Neural crest cell (in vitro differentiated cells): ENCODE measurements at places on chromosomes 13 and 19. TPM values are rescaled to one million over a fixed set of nuclear protein-coding genes. Genes with fewer than 3 reads are reported as not detected.

- no peak for DNase-seq
Observed at GRCh38 chr19:10915130-10916091, 13.0 kb downstream of the YIPF2 start.

The PRR12 gene
- total RNA-seq, result 51.7 and 53.7 TPM in 2 replicates

The MKNK2 gene
- total RNA-seq, result 115 and 123 TPM in 2 replicates

- no peak for DNase-seq
Observed at GRCh38 chr19:46402725-46403124, 10.6 kb downstream of the CCDC8 start.

GRCh38 chr13:32707471-32707870, 121.2 kb downstream of the PDS5B start:
- DNase-seq, result no peak

DNA sequence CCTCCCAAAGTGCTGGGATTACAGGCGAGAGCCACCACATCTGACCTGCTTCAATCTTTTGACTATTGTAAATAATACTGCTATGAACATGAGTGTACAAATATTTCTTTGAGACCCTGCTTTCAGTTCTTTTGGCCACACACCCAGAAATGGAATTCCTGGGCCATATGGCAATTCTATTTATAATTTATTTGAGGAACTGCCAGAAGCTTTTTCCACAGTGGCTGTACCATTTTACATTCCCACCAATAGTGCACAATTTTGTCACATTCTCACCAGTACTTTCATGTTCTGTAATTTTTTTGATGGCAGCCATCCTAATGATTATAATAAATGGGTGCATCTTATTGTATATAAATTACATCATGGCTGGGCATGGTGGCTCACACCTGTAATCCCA, 13.7 kb upstream of the FCER2 start:
- no peak for DNase-seq

DNA sequence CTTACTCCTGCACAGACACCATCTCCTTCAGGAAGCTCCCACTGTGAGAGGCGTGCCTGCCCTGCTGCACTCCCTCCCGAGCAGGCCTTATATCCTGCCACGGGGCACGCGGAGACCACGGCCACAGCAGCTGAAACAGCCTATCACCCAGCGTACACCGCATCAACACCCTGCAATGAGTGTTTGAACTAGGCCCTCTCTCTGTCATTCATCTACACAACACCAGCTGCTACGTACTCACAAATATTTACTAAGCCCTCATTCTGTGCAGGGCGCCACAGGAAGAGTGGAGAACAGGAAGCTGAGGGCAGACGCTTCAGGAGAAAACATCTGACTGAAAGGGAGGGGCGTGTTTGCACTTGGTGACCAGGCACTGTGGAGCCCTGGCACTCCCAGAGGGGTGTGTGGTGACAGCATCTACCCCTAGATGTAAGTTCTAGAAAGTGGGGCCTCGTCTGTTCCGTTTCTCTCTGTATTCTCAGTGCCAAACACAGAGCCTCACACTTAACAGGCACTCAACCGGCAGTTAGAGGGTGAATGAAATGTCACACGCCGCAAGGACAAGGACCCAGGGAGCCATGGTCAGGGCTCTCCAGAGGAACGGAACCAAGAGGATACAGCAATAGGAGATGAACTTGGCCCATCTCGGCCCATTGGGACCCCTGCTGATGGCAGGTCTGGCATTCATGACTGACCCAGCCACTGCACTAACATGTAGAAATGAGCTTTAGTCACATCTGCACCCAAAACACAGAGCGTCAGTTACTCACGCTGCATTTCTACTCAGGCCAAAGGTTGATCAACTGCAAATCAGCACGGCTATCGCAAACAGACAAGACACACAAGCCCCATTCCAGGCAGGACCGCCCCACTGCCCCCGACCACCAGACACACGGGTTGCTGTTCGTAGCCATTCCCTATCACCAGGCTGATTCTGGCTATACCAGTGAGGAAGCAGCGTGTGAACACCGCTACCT, 15.7 kb downstream of the RANBP3 start:
- DNase-seq, result no peak

GRCh38 chr19:46460981-46461380, 10.4 kb downstream of the PNMA8A start:
- DNase-seq, result no peak

The SRRM5 gene
- 0.41 and 0.51 TPM in 2 replicates for total RNA-seq

DNA sequence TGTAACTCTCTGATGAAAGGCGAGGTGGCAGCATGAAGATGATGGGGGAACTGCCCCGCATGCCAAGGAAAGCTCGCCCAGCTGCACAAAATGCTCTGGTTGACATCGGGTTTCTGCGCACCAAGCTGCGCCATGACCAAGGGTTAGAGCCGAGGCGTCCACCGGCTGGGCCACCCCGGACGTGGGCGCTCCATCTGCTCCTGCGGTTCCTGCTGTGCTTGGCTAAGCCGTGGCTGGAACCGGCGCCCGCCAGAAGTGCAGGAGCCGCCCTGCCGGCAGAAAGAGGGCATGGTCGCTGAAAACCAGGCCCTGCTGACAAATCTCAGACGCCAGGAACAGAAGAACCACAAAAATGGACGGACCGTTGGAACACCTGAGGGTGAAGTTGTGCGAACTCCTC, 57.9 kb downstream of the ZNF100 start:
- no peak for DNase-seq

DNA sequence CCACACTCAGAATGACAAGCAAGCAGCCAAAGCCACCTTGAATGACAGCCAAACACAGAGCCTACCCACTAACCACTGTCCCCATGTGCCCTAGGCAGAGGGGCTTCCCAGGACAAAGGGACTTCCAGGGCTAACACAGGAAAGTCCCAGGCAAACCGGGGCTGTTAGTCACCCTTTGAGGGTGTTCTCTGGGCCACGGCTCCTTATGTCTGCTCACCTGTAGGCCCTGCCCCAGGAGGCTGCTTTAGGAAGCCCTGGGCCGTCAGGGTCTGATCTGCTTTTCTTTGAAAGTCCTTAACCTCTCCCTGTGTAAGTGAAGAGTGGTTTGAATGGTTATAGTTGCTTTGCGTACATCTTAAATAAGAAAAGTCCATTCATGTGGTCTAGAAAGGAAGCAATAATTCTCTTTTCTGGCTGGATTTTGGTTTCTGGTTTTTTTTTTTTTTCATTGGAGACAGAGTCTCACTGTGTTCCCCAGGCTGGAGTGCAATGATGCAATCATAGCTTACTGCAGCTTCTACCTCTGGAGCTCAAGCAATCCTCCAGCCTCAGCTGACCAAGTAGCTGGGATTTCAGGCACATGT, 161.4 kb downstream of the EFNB2 start:
- no peak for DNase-seq

DNA sequence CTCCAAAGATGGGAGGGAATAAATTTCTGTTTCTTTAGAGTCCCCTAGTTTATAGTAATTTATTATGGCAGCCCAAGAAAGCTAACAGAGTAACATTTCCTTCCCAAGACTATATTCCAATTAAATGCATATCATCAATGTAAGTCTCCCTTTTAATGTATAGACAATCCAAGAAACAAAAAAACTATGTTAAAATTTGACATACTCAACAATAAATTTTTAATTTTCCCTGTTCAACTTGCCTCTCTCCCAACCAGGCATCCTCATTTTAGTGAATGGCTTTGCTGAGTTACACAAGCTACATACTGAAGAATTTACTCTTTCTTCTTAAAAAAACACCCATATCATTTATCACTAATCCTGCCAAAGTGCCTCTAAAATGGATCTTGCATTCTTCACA, 1357.7 kb downstream of the PCDH9 start:
- DNase-seq, result no peak

DNA sequence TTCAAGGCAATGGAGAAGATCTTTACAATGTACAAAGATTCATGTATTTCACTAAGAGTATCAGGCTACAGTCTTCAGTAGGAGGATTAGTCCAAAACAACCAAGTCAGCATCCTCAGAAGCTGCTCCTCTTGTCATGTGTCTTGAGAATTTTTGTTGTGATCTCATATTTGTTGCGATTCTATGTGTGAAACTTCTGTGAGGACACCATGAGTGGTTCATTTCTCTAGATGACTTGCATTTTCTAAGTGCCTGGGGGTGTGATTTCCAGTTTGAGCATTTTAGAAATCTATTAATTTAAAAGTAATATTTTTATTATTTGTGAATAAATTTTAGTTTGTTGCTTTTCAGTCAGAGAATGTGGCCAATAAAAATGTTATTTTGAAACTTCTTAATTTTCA, 94.5 kb downstream of the RAP2A start:
- DNase-seq, result no peak

The CDX2 gene
- total RNA-seq, result 1.3 and 2.4 TPM in 2 replicates

The DENND1C gene
- total RNA-seq, result not detected in 2 replicates

The ASPDH gene
- 1.2 TPM in 1 of 2 replicates, not detected in the other for total RNA-seq

The LRRC63 gene
- total RNA-seq, result 0.37 and 0.52 TPM in 2 replicates

DNA sequence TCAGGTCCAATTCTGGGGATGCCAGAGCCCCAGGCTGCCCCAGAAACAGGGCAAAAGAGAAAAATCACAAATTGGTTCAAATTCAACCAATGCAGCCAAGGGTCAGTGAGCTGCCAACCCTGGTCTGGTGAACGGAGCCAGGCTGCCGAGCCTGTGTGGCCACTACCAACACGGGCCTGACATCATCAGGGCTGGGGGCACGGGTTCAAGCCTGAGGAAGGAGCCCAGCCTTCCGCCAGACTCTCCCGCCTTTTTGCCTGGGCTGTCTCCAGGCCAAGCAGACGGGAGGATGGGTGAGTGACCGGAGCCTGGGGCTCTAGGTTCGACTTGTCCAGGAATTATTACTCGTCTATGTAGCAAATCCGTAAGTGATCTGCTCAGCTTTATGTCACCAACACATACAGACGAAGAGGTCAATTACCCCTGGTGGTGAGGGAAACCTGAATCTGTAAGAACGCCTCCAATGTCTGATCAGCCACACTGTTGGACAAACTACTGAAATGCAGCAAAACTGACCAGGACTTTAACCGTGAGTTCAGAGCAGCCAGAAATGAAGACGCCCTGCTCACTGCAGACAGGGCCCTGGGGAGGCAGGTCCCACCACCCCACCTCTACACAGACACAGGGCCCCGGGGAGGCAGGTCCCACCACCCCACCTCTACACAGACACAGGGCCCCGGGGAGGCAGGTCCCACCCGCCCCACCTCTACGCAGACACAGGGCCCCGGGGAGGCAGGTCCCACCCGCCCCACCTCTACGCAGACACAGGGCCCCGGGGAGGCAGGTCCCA, 31.8 kb downstream of the RAB20 start:
- no peak for DNase-seq

- no peak for DNase-seq
Observed at GRCh38 chr19:5680084-5680436, 256 bp downstream of the MICOS13 start.

GRCh38 chr13:89856512-89856911, 1491.0 kb upstream of the MIR17HG start:
- no peak for DNase-seq

GRCh38 chr13:110509478-110509926, 52.0 kb downstream of the RAB20 start:
- no peak for DNase-seq

The KLC3 gene
- total RNA-seq, result not detected in 2 replicates

The TSHZ3 gene
- total RNA-seq, result 2.4 and 3.0 TPM in 2 replicates

GRCh38 chr19:11338569-11339253, 746 bp downstream of the RAB3D start:
- no peak for DNase-seq

GRCh38 chr13:26015271-26016125, 36.3 kb downstream of the SHISA2 start:
- no peak for DNase-seq

The ZNF543 gene
- 9.1 and 10.1 TPM in 2 replicates for total RNA-seq

DNA sequence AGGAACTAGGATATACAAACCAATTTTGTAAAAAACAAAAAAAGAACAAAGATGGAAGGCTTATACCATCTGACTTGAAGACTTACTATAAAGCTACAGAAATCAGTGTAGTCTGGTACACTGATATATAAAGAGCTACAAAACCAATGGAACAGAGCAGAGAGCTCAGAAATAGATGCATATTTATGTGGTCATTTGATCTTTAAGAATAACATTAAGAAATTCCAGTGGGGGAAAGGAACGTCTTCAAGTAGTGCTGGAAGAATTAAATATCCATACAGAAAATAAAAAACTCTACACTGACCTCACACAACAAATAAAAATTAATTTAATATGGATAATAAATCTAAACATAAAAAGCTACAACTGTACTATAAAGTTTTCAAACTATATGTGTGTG, 317.0 kb downstream of the ENOX1 start:
- DNase-seq, result no peak

DNA sequence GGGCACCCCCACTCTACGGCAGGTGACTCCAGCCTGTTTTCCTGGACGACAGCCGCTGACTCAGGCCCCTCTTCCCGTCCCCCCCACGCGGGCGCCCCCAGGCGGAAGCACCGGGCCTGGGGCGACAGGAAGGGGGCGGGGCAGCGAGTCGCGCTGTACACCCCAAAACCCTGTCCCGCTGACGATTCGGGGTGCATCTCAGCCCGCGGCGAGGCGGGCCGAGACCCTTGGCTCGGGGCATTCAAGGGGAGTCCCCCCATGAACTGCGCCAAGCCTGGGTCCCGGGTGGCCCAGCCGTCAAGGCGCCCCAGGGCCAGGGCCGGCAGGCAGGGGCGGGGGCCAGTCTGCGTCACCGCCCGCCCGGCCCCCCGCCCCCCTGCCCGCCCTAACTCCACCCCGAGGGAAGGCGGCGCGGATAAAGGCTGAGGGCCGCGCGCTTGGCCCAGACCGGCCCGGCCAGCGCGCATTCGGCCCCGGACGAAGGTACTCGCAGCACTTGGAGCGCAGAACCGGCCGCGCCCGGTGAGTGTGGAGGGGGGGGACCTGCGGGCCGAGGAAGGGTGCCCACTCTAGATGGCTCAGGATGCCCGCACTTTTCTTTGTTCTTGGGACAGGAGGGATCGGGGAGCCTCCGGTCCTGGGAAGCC, at the start of gene MIDN:
MIDN (plus strand) TSS at position 445 of the 647 bp plus-strand sequence. CDS start 1,714 bp downstream, outside the sequence.
- DNase-seq, result peak; percentile 59

DNA sequence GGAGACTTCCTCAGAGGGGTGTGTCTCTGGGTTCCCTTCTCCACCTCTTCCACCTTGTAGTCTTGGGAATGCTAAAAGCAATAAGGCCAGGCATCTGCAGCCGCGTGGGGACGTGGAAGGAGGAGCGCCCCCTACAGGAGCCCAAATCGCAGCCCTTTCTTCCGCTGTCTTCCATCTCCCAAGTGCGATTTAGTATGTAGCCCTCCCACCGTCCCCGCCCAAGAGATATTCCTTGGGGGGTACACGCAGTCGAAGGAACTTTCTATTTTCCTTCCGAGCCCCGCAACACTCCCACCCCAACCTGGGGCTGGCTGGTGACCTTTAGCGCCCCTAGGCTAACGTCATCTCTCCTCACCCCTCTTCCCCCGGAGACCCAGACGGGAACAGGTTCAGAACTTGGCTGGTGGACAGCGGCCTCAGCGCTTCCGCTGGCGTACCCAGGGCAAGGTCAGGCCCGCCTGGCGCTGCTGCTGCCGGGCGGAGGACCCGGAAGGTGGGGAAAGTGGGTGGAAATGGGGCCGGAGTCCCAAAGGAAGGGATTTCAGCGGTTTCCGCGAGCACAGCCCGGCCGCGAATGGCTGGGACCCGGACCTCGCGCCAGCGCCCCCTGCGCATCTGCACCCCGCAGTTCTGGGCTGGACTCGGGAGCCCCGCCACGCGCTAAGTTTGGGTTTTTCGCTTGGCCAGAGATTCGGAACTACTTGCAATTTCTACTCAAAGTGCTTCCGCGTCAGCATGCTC, 2.1 kb upstream of the PCDH8 start:
- peak; percentile 82 for DNase-seq
